CD4-positive, alpha-beta T cell (primary cell): ENCODE measurements at places on chromosomes 1 and 21.

DNA sequence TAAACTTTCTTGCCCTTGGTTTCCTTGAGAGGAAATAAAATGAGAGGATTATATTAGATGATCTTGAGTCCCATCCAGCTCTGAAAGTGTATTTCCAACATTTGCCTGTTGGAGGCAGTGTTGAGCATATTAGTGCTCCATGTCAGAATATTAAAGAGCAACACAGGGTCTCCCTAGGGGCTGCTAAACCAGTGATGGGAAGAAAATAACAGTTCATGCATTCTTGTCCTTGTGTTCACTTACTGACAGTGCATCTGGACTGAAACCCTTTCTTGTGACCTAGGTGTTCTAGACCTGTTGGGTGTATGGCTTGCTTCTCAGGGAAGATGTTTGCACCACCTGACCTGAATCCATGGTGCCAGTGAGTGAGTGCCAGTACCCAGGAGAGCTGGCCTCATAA lies 124.7 kb upstream of the KIAA0040 start:
- peak; percentile 5 for DNase-seq

DNA sequence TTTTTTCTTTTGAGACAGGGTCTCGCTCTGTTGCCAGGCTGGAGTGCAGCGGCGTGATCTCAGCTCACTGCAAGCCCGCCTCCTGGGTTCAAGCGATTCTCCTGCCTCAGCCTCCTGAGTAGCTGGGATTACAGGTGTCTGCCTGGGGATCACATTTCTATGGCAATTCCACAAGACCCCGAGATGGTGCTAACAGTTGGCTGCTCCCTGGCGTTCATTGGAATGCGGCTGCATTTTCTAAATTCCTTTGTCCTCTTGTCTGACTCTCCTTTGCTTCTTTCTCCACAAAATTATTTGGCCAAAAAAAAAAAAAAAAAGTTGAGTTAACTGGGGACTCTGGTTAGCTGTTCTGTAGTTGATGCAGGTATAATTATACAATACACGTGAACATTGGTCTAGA lies 176.4 kb downstream of the ETS2 start:
- DNase-seq: no peak

DNA sequence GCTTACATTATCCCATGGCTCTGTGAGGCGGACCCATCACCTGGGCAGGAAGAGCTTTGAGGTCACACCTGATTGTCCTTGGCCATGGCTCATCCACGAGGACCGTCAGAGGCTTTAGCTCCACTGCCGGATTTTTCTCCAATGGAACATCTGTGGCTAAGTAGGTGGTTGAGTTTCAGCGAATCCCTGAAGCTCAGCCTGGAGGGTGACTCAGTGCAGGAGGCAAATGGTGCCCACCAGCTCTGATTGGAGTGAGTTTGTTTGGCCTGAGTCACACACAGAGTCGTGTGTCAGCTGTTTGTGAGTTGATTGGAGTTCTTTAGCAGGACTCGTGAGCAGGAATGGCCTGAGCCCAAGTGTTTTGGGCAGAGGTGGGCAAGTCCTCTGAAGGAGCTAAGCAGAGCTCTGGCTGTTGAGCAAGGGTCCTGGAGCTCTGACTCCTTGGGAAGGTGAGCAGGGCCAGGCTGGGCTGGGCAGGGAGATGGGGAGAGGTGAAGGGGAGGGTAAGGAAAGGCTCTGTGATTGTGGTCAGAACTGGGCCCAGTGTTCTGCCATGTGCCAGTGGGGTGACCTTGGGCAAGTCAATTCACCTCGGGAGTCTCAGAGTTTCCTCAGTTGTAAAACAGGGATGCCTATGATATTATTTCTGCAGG lies 2.0 kb downstream of the SLC6A17 start:
- DNase-seq: no peak

GRCh38 chr1:241518476-241519307 lies 863 bp downstream of the FH start:
- DNase-seq: peak; percentile 33

DNA sequence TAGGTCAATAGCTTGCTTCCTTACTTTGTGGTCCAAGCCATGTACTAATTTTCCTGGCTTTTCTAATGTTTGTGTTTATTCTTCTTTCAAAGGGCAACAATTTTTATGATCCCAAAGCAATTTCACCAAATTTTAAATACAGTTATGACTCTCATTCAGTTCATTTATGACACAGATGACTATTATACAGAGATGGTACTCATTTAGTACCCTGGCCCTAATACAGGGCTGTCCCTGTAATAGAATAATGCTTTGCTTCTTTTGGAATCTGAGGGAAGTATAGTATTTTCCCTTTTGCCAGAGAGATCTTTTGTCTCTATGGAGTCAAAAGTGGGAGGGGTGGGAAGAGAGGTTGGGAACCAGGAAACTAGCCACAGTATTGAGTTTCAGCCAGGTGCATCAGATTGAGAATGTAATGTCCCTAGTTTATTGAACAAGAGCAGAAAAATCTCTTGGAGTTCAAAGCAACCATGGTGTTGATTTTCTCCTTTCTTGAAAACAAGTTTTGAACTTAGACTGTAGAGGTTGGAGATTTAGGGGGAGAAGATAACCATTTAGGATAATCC lies 20.4 kb downstream of the DENND2D start:
- no peak for DNase-seq

DNA sequence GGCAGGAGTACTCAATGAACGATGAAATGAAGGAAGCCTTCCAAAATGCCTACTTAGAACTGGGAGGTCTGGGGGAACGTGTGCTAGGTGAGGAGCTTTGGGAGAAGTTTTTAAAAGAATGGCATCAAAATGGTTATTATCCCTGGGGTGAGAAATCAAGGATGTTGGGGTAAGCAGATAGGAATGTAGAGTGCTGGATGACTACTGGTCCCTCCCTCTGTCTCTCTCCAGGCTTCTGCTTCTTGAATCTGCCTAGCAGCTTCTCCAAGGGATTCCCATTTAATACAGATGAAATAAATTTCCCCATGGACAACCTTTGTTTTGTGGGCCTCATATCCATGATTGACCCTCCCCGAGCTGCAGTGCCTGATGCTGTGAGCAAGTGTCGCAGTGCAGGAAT lies 19.0 kb upstream of the CASQ1 start:
- DNase-seq: no peak

- DNase-seq: no peak
These were observed 1.0 kb downstream of the NCDN start for GRCh38 chr1:35558374-35559316.

DNA sequence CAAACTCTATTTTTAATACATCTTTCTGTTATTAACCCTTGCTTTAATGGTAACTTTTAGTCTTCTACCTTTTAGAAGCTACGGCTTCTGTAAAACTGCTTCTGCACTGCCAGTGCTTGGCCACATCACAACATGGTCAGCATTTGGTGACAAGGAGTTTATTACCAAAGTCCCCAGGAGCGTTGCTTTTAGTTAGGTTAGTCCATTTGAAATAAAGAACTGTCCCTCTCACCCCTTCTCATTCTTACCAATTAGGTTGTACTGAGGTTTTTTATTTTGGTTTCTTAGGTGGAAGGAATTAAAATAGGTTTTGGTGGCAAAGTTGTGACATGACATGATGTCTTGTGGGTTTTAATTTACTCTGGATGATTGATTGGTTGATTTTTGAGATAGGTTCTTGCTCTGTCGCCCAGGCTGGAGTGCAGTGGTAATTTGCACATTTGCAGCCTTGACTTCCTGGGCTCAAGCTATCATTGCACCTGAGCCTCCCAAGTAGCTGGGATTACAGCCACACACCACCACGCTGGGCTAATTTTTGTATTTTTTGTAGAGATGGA lies 39.2 kb downstream of the SPEN start:
- DNase-seq: no peak

DNA sequence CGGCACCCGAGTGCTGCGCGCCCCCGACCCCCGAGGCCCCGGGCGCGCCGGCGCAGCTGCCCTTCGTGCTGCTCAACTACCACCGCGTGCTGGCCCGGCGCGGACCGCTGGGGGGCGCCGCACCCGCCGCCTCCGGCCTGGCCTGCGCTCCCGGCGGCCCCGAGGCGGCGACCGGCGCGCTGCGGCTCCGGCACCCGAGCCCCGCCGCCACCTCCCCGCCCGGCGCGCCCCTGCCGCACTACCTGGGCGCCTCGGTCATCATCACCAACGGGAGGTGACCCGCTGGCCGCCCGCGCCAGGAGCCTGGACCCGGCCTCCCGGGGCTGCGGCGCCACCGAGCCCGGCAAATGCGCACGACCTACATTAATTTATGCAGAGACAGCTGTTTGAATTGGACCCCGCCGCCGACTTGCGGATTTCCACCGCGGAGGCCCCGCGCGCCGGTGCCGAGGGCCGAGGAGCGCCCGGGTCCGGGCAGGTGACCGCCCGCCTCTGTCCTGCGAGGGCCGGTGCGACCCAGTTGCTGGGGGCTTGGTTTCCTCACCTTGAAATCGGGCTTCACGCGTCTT lies 49.0 kb downstream of the SIM2 start:
- DNase-seq: no peak

DNA sequence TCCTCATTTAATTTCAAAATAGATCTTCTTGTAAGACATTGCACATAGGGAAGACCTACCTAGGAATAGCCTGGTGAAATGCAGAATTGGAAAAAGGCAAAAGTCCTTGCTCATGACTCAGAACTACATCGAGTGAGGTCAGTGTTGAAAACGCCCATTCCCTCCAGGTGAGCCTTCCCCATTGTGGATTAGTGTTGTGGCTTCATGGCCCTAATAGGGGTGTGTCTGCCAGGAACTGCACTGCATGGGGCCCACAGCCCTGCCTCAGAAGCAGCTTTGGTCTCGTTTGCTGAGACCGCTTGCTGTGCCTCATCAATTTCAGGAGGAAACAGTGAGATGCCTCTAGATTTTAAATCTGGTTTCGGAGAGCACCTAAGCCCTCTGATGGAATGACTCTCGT lies 17.0 kb downstream of the TFF3 start:
- no peak for DNase-seq

DNA sequence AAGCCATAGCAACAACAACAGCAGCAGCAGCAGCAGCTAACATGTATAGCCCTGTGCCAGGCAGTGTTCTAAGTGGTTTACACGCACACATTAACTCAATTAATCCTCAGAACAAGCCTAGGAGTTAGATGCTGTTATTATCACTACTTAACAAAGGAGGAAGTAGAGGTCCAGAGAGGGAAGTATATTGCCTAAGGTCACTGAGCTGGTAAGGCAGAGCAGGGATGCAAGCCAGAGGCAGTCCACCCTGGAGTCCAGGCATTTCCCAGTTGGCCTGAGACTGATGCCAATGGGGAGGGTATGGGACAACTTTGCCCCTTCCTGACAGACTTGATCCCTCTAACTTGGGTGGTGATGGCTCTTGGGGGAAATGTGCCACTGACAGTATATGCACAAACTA lies 6.8 kb downstream of the CDC14A start:
- no peak for DNase-seq

- no peak for DNase-seq
These were observed 147.6 kb upstream of the BARHL2 start for GRCh38 chr1:90864681-90865080.

DNA sequence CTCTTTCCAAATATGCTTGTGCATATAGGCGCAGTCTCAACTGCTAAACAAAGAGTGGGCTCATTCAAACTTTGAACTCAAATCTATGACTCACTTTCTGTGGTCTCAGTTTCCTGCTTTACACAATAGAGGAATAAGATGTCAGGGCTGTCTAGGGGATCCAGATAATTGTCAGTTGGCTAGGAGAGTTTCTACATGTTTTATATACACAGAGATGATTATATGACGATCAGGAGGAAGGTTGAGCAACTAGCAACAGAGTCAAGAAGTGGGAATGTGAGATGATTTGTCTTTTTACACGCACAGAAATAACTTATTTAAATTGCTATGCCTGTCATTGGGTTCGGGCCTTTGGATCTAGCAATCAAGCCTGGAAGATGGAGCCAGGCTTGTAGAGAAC lies 299.4 kb upstream of the LYPLAL1 start:
- DNase-seq: no peak

DNA sequence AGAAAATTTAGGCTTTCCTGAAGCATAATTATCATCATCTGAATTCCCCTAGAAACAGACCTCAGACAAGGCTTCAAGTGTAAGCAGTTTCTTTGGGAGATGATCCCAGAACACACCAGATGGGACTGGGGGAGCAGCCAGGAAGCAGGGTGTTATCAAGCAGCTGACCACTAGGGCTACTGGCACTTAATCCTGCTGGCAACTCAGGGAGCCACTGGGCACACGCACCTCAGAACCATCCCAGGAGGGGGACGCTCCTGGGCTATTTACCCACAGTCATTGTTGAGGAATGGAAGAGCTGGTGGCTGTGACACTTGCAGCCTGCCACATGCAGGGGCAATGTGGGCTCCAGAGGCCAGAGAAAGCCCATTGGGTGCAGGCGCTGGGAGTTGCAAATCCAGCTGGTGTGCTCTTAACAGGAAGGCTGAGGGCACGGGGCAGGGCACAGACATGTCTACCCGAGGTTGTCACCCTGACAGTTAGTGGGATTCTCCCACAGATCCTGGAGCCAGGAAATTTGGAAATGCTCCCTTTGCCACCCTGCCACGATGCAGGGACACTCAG lies 15.1 kb upstream of the IL22RA1 start:
- no peak for DNase-seq

DNA sequence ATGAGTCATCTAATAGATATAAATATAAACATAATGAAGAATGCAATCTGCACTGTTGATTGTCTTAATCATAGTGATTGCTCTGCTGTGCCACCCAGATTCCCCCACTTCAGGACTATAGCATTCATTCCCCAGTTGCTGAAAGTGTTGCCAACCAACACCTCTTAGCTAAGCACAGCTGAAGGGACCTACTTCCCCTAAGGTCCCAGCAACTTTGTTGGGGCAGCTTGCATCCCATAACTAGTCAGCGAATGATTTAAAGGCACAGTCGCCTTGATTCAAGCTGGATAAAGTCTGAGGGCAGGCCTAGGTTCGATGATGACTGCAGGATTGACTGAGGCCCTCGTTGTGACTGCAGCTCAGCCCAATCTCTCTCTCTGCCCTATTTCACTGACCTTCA lies 14.3 kb upstream of the RGS1 start:
- no peak for DNase-seq

DNA sequence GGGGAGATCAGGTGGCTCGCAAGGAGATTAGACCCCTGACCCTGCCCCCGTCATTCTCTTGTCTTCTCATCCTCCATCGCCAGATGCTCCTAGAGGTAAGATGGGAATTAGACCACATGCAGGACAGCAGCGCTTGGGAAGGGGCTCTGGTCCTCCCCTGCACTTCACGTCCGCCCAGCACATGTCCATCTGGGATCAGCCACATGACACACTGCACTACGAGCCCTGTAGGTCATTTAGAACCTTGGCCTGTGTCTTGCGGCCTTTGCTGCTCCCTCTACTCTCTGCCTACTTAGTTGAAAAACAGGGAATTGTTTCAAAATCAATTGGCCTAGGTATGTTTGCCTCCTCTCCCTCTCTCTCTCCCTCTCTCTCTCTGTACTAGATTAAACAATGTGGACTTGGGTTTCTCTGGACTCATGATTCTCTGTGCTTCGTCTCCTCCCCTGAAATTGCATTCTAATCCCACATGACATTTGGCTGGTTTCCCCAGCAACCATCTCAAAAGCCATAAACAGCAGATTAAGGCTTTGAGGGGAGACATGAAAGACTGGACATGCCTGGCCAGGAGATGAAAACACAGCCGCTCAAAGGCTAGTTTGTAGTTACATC lies 3.8 kb upstream of the NCMAP start:
- no peak for DNase-seq

GRCh38 chr1:234970401-234970730 lies 158.3 kb downstream of the TOMM20 start:
- no peak for DNase-seq

- no peak for DNase-seq
These were observed 56.2 kb upstream of the WDR26 start for GRCh38 chr1:224490549-224491537.
